ENCODE measurements at places on chromosomes 5 and 9.
A peak's percentile ranks its signal among the peaks of the same experiment; 100 is the strongest.

- DNase-seq = no peak
Observed at GRCh38 chr9:18549772-18550171, 75.8 kb downstream of the ADAMTSL1 start.

GRCh38 chr5:8188874-8189565 is 320.1 kb downstream of the MTRR start:
- peak; percentile 73 for DNase-seq

DNA sequence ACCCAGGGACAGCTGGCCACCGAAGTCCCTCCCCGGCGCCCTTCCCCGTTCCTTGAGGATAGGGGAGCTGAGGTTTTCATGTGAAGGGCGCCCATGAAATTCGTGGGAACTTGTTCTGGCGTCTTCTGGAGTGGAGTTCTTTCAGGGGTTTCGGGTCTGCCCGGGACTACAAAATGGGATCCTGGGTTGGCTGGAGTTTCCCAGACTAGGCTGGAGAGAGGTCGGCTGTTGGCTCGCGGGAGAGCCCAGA is 3.6 kb upstream of the RGMB start:
- no peak for DNase-seq

DNA sequence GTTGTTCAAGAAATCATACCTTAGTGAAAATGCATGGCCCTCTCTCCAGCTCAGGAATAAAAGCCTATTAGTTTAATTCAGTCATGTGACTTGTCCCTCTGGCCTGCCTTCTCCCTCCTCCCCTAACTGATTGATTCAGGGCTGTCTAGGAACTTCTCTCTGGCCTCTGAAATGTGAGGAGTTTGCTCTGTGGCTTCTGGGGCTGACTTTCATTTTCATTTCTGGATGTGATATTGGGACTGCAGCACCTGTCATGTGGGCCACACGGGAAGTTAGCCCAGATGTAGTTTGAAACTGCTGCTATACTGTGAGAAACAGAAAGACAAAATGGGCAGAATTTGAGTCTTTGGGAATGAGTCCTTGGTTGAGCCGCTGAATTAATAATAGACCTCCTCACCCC is 44.8 kb downstream of the PARP8 start:
- no peak for DNase-seq

GRCh38 chr5:51618234-51618633 is 235.0 kb downstream of the ISL1 start:
- no peak for DNase-seq

DNA sequence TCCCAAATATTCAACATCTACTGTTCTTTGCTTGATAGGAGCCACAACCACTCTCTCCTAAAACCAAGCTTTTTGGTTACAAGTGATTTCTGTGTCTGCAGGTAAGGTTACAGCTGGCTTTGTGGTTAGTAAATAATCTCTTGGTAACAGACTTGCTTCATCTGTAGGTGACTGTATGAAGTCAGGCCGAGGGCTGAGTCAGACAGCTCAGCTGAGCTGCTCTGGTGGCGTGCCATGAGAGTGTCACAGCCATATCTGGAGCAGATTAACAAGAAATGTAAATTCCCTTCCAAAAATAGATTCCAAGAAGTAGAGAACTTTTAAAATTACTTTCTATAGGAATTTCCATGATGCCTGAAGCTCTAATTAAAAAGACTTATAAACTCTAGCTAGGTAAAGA is 23.7 kb upstream of the TAS2R1 start:
- DNase-seq = no peak

DNA sequence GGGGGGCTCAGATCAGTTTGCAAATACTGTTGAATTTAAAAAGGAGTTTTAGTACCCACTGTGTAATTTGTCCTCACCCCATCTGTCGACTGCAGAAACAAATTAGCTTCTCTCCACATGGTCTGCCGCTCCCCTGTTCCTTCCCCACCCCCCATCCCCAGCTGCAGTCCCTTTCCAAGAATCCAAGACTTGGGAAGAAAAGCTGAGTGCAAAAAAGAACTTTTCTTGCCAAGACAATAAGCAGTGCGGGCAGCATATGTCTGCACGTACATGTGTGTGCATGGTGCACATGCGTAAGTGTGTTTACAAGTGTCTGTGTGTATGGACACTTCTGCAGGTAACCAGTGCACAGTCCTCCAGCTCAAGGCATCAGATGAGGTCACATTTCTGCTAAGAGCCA is 125.7 kb upstream of the SMIM23 start:
- no peak for DNase-seq

Measured in NCI-H1930 (cell line).